ENCODE measurements at places on chromosomes 11 and 22.

GRCh38 chr11:118610225-118610772, 2.9 kb downstream of the PHLDB1 start:
- DNase-seq, result no peak

DNA sequence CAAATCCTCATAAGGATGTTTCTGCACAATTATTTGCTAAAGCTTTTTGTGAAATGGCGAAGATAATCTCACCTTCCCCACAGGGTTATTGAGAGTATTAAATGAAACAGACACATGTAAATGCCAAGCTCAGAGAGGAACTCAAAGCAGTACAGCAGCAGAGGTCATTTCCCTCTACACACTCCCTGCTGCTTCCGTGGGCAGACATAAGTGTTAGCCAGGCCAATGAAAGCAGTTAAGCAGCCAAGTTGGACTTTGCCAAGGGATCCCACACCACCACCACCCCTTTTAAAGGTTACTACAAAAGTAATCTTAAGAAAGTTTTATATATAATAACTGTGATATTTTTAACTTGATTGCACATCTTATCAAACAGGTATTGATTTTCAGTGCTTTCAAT, 4.0 kb upstream of the FAM111A start:
- DNase-seq, result no peak

DNA sequence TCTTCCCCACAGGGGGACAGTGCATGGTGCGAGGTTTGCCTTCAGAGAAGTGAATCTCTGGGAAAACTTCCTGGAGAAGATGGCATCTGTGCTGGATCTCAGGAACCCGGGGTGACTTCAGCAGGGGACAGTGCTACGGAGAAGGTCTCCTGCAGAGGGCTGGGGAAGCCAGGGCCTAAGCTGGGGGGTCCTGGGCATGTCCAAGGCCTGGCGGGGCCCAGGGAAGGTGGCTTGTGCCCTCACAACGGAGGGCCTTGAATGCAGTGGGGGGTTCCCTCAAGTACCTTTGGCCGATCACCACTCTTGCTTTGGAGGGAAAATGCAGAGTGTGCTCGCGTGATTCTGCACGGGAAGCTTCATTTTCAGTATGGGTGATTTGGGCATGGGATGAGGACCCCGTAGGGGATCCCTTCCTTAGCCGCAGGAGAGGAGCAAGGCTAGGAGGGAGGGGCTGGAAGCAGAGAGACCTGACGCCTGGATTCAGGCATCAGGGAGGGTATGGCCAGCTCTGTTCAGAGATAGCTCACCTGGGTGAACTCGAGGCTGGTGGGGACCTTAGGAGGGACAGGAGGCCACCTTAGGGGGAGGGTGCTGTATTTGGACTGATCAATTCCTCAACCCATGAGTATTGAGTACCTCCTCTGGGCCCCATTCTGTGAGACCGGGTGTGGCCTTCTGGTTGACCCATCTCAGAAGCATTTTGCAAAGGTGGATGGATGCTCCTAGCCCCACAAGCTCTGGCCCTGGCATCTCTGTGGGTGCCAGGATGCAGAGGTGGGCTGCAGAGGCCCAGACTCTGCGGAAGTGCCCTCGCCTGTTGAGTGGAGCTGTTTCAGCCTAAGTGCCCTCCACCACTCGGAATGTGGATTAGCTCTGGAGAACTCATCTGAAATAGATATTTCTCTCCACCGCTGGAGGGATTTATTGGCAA, 529.4 kb downstream of the TBC1D22A start:
- DNase-seq, result no peak

DNA sequence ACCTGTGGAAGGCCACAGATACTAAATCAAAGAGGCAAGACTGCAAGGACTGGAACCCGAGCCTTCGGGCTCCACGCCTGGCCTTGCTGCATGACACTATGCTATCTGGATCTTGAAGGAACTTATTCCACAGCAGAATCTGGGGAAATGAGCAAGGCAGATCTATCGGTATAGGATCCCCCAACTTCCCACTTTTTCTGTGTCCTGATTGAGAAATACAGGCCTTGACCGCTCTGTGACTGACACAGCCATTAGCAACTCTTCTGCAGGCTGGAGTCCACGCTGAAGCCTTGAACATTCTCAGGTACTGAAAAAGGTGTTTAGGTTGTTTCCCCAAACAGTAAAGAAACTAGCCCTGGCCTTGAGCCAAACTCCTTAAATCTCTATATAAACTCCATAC, 241.2 kb upstream of the NARS2 start:
- DNase-seq, result no peak

DNA sequence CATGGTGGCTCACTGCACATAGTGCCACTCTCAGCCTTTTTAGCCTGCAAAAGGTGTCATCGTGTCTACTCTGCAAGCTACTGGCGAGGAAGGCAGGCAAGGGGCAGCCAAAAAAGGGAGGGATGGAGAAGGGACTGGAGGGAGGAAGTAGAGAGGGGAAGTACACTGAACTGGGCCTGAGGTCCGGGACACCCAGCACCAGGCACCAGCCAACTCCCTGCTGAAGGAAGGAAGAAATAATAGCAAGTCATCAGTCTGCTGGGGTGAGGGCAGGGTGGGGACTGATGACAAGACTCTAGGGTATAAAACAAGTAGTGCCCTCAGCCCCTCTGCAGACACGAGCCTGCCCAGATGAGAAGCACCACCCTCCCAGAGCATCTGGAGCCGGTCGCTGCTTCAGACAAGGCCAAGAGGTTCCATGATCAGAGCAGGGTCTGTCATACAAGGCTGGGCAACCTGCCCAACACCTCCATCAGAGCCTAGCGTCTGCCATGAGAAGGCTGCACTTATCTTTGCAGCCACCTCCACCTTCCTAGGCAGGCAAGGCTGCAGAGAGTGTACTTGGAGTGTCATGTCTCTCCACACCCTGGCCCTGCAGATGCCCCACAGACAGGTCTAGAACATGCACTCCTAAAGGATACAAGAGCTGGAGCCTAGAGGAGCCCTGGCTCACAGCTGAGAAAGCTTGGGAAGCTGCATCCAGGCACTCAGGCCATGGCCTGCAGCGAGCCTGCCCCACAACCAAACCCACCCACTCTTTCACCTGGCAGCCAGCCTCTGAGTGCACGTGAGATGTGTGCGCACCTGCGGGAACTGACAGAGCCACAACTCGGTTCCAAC, 9.0 kb upstream of the COMT start:
- DNase-seq, result no peak

DNA sequence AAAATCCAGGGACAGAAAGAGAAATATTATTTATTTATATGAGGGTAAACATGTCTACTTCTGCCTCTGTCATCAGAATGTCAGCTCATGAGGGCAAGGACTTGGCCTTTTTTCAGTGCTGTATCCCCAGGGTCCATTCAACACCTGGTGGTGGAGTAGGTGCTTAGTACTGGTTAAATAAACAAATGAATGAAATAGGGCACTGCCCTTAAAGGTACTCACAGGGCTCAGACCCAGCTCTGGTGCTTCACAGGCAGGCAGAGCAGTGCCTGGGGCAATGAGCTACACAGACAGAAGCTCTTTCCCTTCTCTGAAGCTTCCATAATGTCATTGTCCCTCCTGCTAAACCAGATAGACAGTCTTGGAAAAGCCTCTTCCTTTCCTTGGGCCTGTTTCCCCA, 30.9 kb downstream of the P4HA3 start:
- no peak for DNase-seq

Measured in foreskin keratinocyte (primary cell).